ENCODE measurements at places on chromosomes 2 and 18. TPM values are rescaled to one million over a fixed set of nuclear protein-coding genes. Genes with fewer than 3 reads are reported as not detected.

- H3K4me1 ChIP-seq: no peaks in the 10 kb centered on the region
- no peaks in the 10 kb centered on the region for H3K36me3 ChIP-seq
- DNase-seq: no peak
- no peak overlapping the region for H3K27ac ChIP-seq
Measured at GRCh38 chr2:2107141-2107540, 223.9 kb downstream of the MYT1L start.

The PCARE gene
- total RNA-seq: not detected

- H3K4me1 ChIP-seq: no peaks in the 10 kb centered on the region
- no peaks in the 10 kb centered on the region for H3K27me3 ChIP-seq
- DNase-seq: no peak
- no peak overlapping the region for H3K27ac ChIP-seq
- no peak overlapping the region for H3K4me3 ChIP-seq
Measured at GRCh38 chr2:144465749-144466148, 54.2 kb downstream of the ZEB2 start.

- no peaks in the 10 kb centered on the region for H3K36me3 ChIP-seq
- H3K4me3 ChIP-seq: no peak overlapping the region
- no peaks in the 10 kb centered on the region for H3K27me3 ChIP-seq
- no peak for DNase-seq
Measured at GRCh38 chr18:332007-332406, 64.2 kb upstream of the THOC1 start.

DNA sequence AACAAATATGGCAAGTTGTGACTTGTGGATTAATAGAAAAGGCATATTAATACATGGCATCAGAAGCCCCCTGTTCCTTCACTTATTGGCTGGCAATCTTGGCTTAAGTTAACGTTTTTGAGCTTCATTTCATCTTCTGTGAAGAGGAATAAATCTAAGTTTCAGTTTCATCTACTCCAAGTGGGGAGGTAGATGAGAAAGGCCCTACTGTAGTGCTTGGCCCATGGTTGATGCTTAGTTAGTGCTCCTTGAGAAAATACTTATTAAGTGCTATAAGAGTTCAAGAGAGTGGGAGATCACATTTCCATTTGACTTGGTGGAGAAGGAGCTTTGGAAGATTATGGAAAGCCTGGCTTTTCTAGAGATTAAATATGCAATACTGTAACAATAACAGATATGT is 244.3 kb downstream of the BABAM2 start:
- no peak for DNase-seq
- H3K4me1 ChIP-seq: peaks cover 6% of the 10 kb centered on the region
- H3K27me3 ChIP-seq: no peaks in the 10 kb centered on the region

DNA sequence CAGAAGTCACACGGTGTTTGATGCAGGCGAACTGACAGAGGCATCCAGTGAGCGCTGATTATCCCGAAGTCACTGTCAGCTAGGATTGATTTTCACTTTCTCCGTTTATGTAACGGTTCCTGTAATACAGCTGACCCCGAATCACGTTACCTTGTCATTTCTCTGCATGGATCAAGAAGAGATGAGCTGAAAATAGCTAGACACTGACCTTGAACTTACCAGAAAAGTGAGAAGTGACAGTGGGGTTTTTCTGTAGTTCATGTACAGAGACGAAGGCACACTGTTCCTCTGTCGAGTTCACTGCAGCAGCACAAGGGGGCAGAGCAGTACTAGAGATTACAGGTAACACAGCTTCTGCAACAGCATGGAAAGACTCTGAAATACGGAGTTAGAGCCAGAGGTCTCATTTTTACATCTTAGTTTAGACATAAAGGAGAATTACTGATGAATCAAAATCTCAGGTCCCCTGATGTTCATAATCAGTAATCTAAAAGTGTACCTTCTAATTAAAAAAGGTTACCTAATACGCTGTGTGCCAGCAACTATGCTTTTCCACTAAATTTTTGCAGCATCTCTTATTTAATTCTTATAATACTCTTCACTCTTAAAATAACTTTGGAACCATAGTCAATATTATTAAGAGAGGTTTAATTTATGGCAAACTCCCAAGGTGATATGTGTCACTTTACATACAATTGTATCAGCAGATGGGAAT is 33.1 kb downstream of the ARHGAP15 start:
- no peaks in the 10 kb centered on the region for H3K4me1 ChIP-seq
- H3K36me3 ChIP-seq: no peaks in the 10 kb centered on the region
- H3K27me3 ChIP-seq: no peaks in the 10 kb centered on the region
- no peak overlapping the region for H3K4me3 ChIP-seq
- H3K27ac ChIP-seq: no peak overlapping the region
- DNase-seq: peak; percentile 18

GRCh38 chr2:204274991-204275390 is 270.3 kb upstream of the PARD3B start:
- no peak overlapping the region for H3K4me3 ChIP-seq
- H3K27ac ChIP-seq: no peak overlapping the region
- no peaks in the 10 kb centered on the region for H3K36me3 ChIP-seq
- no peaks in the 10 kb centered on the region for H3K27me3 ChIP-seq
- DNase-seq: no peak
- no peaks in the 10 kb centered on the region for H3K4me1 ChIP-seq

GRCh38 chr2:3054066-3054465 is 323.6 kb downstream of the EIPR1 start:
- no peaks in the 10 kb centered on the region for H3K27me3 ChIP-seq
- H3K27ac ChIP-seq: no peak overlapping the region
- DNase-seq: no peak
- no peaks in the 10 kb centered on the region for H3K36me3 ChIP-seq

GRCh38 chr18:63895190-63895589 is 7.7 kb downstream of the SERPINB2 start:
- no peaks in the 10 kb centered on the region for H3K4me1 ChIP-seq
- H3K27ac ChIP-seq: no peak overlapping the region
- no peaks in the 10 kb centered on the region for H3K36me3 ChIP-seq
- H3K27me3 ChIP-seq: no peaks in the 10 kb centered on the region
- H3K4me3 ChIP-seq: no peak overlapping the region

DNA sequence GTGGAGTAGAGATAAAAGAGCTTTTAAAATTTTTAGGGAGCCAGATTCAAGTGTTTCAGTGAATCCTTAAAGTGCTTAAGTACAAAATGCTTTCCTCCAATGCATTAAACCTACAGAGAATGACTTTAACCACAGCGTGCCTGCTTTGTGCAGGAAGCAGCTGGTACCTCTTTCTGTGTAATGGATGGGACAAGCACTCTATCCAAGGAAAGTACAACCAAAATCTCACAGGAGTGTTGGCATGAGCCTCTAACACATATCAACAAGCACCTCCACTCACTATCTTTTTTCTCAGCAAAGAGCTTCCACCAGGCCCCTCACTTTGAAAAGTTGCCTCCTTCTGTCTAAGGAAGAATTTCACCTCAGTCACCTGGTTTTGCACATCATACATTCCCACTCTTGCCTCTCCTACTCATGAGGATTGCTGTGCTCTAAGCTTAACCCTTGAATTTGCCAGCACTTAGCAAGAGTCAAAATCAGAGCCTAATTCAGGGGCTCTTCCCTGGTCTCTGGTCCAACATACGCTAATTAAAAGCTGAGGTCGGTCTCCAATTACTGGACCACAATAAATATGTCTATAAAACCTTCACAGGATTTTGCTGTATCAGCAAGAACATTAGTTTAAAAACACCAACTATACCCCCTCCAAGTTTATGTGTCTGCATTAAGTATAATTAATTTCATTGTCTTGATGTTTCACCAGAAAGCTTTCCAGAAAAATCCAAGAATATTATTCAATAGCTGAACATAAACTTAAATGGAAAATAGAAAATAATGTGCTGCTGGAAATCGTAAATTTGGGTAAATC is 68.9 kb downstream of the ZNF521 start:
- H3K27ac ChIP-seq: peak overlapping the region; percentile 66
- H3K36me3 ChIP-seq: no peaks in the 10 kb centered on the region
- H3K4me3 ChIP-seq: no peak overlapping the region
- peaks cover 8% of the 10 kb centered on the region for H3K4me1 ChIP-seq
- no peaks in the 10 kb centered on the region for H3K27me3 ChIP-seq

The EDAR gene
- not detected for total RNA-seq

The EPHA4 gene
- total RNA-seq: 45.6 TPM

The CCBE1 gene
- total RNA-seq: 10.9 TPM

The CHRND gene
- not detected for total RNA-seq

DNA sequence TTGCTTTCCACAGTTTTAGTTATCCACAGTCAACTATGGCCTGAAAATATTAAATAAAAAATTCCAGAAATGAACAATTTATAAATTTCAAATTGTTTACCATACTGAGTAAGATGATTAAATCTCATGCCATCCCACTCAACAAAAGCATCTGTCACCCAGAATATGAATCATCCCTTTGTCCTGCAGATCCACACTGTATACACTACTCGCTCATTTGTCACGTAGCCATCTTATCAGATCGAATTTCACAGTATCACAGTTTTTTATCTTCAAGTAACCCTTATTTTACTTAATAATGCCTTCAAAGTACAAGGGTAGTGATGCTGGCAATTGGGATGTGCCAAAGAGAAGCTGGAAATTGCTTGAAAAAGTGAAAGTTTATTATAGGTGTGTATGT is 291.8 kb upstream of the LRATD1 start:
- no peak overlapping the region for H3K27ac ChIP-seq
- DNase-seq: no peak
- no peaks in the 10 kb centered on the region for H3K4me1 ChIP-seq
- H3K4me3 ChIP-seq: no peak overlapping the region

- no peaks in the 10 kb centered on the region for H3K4me1 ChIP-seq
- H3K36me3 ChIP-seq: no peaks in the 10 kb centered on the region
- DNase-seq: no peak
Measured at GRCh38 chr2:136331226-136331625, 213.3 kb upstream of the CXCR4 start.

The SP5 gene
- total RNA-seq: 0.90 TPM

The HS6ST1 gene
- total RNA-seq: 198 TPM

- H3K27ac ChIP-seq: no peak overlapping the region
- DNase-seq: no peak
- H3K36me3 ChIP-seq: no peaks in the 10 kb centered on the region
- H3K27me3 ChIP-seq: no peaks in the 10 kb centered on the region
Measured at GRCh38 chr2:65031341-65032018, 24.7 kb upstream of the CEP68 start.

DNA sequence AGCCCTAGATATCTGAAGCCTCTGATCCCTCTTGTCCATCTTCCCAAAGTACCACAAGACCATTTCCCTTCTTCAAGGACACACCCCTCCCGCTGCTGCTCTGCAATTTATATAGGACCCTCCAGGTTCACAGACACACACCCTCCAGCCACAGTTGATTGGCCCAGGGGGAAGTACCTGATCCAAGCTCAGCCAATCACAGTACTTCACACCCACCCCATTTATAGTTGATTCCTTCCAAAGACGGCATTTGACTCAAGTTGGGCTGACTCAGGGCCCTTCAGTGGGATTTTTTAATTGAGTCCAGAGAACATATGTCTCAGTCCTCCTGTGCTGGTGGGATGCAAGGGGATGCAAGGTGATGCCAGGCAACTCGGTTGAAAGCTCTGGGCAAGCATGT is 59.2 kb downstream of the GYPC start:
- no peak for DNase-seq
- no peak overlapping the region for H3K27ac ChIP-seq
- H3K36me3 ChIP-seq: no peaks in the 10 kb centered on the region
- H3K4me3 ChIP-seq: no peak overlapping the region
- no peaks in the 10 kb centered on the region for H3K4me1 ChIP-seq

DNA sequence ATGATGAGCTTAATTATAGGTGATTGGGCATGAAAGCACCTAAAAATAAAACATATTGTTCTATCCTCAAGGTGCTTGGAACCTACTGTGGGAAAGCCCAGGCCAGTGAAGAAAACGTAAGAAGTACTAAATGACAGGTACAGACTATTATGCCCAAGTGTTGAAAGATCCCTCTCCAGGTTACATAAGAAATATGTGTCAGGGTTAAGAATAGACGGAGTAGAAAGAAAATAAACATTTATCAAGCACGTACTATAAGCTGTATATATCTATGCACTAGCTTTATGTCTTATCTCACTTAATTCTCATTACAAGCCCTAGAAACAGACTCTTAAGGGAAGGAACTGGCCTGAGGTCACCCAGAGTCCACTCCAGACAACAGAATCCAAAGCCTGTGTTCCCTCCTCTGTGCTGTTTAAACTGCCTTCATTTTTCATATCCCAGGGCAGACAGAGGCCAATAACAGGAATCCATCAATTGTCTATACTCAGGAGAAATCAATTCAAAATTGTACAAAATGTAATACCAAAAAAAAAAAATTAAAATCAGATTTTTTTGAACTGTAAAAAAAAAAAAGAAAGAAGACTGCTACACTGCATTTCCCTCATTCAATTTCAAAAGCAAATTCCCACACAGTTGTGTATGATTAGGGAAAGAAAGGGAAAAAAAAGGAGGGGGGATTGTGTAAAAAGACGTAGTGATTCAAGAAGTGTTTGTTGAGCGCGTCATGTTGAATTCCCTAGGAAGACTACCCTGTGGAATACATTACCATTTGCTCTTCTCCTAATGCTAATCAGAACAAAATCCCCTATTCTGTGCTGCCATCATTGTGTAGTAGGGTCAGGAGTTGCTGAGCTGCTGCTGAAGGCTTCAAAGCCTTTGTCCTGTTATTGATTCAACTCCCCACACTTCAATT is 156.3 kb downstream of the IRS1 start:
- no peaks in the 10 kb centered on the region for H3K4me1 ChIP-seq
- H3K27ac ChIP-seq: no peak overlapping the region
- H3K4me3 ChIP-seq: no peak overlapping the region
- DNase-seq: no peak
- H3K36me3 ChIP-seq: no peaks in the 10 kb centered on the region

The DARS1 gene
- 62.2 TPM for total RNA-seq

The SLC4A1AP gene
- total RNA-seq: 22.3 TPM

- H3K27ac ChIP-seq: peak overlapping the region; percentile 75
- DNase-seq: peak; percentile 41
Measured at GRCh38 chr18:56233595-56233994, 404.8 kb downstream of the TXNL1 start.

DNA sequence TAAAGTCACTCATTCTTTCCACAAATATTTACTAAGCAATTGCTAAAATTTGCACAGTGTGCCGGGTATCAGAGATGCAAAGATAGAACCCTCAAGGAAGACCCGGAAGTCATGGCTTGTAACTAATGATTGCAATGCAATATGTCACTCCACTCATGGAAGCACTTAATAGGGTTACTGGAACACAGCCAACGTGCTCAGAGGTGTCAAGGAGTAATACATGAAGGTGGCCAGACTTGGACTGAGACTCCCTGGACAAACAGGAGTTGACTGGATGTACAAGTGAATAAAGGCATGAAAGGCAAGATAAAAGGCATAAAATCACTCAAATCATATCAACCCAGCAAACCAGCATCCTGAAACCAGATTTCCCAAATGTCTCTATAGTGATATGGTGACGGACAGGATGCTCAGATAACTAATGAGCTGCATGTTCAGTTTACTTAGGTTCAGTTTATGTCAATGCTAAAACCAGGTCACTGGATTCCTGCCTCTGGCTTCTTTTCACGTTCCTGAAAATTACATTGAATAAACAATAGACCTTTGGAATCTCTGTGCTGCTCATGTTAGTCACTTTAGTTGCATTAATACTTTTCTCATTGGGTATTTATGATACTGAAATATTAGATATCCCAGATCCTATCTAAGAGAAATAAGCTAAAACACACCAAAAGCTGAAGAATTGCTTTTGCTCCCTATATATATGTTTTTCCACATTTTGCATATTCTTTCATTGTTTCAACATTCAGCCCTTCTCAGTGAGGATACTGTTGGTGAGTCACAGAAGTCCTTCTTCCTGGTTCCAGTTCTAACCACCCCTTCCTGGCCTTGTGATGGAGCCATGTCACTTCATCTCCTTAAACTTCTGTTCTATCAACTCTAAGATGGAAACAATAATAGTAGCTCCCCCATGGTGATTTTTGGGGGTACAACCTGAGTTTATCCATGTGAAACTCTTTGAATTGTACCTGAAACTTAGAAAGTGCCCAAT is 688.9 kb upstream of the ID2 start:
- H3K36me3 ChIP-seq: no peaks in the 10 kb centered on the region
- no peaks in the 10 kb centered on the region for H3K27me3 ChIP-seq
- no peak for DNase-seq
- H3K4me3 ChIP-seq: no peak overlapping the region
- H3K27ac ChIP-seq: no peak overlapping the region
